ENCODE measurements at places on chromosomes 5 and 9. TPM values are rescaled to one million over a fixed set of nuclear protein-coding genes. Genes with fewer than 3 reads are reported as not detected.

DNA sequence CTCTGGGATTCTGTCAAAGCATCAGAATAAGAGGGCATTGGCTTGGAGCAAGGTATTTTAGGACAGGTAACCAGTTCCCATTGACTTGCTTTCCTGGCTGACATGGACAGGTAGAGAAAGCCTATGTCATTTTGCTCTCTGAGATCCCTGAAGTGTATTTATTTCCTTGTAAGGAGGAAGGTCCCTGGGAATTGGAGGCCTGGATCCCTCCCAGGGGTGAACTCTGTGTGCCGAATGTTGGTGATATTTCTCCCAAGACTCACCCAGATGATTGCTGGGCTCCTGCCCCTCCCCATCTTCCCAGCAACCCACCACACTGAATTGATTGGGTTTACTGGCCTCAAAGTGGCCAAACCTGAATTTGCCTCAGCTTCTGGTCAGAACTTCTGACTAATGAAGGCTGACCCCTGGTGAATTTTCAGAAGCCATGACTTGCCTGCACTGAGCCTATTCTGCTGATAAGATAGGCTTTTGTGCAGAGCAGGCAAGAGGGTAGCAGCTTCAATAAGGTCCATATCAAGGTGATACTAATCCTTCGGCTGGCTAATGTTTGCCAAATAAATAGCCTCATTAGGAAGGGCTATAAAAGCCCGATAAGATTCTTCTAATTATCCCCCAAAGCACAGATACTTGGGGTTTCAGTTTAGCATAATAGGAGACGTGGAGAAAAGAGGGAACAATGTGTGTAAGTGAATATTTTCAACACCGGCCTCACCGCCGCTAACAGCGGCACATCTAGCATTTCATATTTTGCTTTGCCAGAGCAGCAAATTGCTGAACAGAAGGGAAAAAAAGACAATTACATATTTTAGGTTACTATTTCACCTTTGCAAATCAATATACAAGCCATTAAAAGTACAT is 152.9 kb upstream of the PITX1 start:
- DNase-seq = no peak

The BTNL8 gene
- polyA plus RNA-seq = 1.1 TPM

DNA sequence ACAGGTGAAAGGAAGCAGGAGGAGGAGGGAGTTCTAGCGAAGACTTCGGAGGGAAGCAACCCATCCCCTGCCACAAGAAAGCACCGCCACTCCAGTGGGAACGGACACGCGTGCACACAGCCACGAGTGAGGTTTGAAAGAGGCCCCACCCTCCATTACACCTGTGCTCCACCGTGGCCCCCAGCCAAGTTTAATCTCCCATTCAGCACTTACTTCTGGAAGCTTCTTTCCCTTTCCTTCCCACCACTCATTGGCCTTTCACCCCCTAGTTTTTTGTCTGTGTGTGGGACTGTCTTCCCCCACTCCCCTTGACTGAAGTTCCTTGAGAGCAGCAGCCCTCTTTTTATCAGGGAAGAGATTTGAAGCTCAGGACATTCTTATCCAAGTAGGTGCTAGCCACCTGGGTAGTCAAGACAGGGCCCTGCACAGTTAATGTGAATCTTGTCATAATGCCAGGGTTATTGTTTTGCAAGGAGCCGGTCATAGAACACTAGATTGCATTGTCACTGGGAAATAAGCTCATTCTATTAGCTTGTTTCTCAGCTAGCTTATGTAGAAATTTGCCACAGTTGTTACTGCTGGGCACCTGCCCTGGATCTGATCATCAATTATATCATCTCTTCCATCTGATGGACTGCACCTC is 256.0 kb downstream of the DOCK8 start:
- no peak for DNase-seq

DNA sequence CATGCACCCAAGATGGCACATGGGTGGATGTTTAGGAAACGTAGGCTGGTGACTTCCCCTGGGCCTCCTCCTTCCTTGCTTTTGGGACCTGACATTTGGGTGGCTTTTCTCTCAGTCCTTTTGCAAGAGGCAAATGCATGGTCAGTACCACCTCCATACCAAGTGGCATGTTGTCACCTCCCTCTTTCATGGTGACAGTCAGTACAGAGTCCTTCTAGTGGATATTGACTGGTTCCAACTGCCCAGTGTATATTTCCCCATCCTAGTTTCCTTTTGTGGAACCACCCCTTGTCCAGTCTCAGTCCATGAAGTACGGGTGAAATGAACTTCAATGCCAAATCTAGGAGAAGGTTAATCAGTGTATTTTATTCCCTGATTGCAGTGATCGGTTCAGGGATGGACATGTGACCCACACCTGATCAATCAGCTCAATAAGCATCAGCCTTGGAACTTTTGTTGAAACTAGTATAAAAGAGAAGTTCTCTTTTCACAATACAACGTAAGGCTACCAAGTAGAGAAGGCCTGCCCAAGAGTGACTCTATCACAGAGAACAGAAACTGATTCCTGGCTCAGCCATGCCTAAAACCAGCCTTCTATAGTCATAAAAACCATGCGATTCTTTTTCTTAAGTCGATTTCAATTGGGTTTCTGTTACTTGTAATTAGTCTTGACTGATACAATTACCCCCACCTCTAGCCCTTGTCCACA is 143.4 kb upstream of the KLF9 start:
- no peak for DNase-seq

GRCh38 chr9:7935681-7936080 is 136.1 kb upstream of the DMAC1 start:
- DNase-seq = no peak

DNA sequence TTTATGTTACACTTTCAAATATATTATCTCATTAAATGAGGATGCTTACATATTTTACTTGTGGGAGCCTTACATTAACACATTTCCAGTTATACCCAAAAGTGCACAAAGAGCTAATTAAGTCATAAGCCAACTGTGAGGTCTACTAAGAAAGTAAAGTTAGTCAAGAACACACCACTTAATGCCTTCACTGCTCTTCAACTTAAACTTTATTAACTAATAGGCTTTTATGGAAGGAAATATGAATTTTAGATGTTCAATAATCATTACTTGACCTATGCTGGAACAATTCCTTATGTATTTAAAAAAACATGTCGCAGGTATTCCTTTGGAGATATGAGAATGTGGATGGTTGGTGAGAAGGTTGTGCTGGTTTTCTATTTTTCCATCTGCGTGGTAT is 3.4 kb downstream of the ST8SIA4 start:
- DNase-seq = no peak

The SPATA31C1 gene
- polyA plus RNA-seq = 0.62 TPM

The RASEF gene
- polyA plus RNA-seq = 7.2 TPM

GRCh38 chr5:17151686-17152085 is 65.7 kb upstream of the BASP1 start:
- no peak for DNase-seq

- DNase-seq = no peak
Measured at GRCh38 chr5:1787472-1788047, 12.1 kb downstream of the MRPL36 start.

- DNase-seq = no peak
Measured at GRCh38 chr9:136248951-136249876, 3.6 kb upstream of the QSOX2 start.

The LOX gene
- 41.6 TPM for polyA plus RNA-seq

GRCh38 chr5:149110406-149110805 is 30.9 kb upstream of the ABLIM3 start:
- DNase-seq = no peak

The UBE2QL1 gene
- 0.82 TPM for polyA plus RNA-seq

The SCGB3A2 gene
- polyA plus RNA-seq = 0.95 TPM

DNA sequence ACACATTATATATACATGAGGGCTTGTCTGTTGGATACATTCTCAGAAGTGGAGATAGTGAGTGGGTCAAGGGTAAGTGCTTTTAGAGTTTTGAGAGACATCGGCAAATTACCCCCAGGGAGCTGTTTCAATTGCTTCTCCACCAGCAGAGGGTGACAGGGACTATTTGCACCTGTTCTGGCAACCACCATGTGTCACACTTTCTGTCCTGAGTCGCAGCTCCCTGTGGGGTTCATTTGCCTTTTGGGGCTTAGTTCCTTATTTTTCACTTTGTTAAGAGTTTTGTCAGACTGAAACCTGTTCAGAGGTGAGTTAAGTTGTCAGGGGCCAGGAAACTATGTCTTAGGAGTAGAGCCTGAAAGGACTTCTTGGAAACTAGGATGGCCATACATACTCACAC is 20.1 kb upstream of the SLC36A1 start:
- no peak for DNase-seq

DNA sequence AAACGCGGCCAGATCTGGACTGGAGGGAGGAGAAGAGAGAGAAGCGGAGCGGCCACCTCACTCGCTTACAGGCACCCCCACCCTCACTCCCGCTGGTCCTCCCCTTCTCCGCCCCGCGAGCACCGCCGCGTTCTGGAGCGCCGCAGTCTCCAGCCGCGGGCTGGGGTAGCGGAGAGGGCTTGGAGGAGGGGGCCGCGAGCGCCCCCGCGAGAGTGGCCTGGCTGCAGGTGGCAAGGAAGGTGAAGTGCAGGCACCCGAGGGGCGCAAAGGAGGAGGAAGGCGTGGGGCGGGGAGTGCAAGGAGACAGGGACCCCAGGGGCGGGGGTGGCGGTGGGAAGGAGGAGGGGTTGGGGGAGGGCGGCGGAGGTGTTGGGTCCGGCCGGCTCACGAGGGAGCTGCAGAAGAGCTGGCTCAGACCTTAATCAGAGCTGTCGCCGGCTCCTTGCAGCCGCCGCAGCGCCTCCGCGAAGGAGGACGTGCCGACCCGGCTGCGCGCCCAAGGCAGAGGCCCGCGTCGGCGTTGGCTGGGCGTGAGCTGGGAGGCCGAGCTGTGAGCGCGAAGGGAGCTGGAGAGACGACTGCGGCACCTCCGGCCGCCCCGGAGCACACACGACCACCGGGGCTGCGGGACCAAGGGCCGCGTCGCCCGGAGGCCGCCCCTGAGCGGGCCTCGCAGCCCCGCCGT is at the start of gene DMRT3:
Gene DMRT3, plus strand, starts transcription at position 398 of the 685 bp plus-strand sequence. CDS start 347 bp downstream, outside the sequence.
- DNase-seq = no peak

DNA sequence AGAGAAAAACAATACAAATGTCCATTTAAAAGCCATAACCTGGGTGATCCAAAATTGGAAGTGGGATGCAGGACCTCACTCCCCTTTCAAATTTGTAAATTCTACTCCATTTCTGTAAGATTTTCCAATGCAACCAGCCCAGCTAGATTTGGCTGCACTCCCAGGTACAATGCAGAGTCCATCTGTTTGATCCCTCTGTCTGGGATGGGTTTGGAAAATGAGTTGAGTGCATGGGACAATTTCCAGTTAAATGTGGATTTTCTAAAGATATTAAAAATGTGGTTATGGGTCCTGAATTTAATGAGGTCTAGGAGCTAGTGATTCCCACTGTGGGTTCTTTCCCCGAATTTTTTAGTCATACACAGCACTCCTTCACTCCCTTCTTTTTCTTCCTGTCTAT is 104.0 kb upstream of the ATP10B start:
- no peak for DNase-seq

The KCNMB1 gene
- polyA plus RNA-seq = 2.1 TPM

- no peak for DNase-seq
Measured at GRCh38 chr5:167633931-167634341, 657.5 kb upstream of the WWC1 start.

DNA sequence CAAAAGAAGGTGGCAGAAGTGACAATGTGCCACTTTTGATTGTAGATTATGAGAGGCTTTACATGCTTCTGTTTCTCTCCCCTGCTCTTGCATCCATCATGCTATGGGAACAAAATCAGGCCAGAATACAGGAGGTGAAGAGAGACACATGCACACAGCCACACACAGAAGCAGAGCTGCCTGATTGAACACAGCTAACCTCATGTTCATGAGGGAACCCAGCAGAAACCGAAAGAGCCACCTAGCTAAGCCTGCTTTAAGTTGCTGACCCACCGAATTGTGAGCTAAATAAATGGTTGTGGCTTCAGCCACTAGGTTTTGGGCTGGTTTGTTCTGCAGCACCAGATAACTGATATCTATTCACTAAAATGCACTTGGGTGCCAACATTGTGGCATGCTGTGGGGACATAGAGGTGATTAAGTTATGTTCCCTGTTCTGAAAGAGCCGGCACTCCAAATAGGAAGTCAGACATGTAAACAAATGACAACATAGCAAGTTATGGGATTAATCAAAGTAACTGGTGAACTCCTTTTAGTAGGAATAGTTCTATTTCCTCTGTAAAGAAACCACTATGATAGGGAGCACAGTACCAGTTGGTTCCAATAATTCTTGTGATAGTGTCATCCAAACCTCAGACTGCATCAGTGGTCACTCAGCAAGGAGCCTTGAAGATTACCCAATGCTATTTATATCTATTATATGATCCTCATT is 93.6 kb upstream of the TNC start:
- no peak for DNase-seq

DNA sequence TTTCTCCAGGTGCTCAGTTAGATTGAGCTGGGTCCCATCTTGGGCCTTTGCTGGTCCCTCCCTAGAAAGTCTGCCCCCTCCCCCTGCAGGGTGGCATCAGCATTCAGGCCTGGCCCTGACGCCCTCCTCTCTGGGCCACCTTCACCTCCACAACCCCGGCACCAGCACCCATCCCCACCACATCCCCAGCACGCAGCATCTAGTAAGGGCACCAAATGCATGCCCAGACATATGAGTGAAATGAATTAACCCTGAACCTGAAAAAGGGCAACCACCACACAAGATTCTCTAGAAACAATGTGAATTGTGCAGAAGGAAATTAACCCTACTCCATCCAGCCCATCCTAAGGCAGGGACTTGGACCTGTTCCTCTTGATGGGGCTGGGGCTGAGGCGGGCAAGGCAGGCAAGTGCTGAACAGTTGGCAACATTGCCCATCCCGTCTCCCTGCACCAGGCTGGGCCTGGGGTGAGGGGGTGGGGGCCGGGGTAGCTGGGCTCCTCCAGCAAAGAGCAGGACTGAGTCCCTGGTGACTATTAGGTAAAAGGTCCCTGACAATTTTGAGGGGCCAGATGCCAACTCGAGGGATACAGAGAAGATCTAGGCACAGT is 125.9 kb downstream of the KCNIP1 start:
- DNase-seq = no peak

DNA sequence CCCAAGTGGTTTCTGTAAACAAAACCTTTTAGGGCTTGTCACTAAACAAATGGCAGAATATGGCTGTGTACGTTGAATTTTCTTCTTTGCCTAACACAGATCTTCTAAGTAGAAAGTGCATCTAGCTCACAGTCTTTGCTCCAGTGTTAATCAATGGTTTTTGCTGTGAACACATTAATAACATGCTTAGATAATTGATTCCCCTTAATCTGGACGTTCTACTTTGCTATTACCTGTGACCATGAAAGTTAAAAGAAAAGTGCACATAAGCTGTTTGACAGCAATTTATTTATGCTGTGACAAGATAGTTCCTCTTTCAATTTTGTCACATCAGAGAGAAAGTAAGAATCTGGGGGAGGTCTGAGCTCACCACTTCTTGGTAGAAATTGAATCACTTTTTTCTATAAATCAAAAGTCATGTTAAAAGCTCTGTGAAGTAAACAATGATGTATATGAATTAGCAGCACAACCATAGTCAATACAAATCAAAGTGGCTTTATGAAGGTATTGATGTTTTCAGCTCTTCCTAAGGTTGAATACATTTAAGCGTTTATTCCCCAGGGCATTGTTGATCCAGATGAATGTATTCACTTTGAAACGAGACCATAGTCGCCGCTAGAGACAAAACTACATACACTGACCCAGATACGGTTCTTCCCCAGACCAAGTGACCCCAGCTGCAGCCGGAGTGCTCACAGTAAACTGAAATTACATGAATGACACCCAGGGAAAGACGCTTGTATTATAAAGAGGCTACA is 174.6 kb upstream of the ZNF608 start:
- DNase-seq = no peak

The C9 gene
- 0.37 TPM for polyA plus RNA-seq

Measured in renal pelvis (tissue), 12 donors.